ENCODE measurements at places on chromosomes 5 and 9.

GRCh38 chr5:165405340-165405739, 1899.9 kb downstream of the MAT2B start:
- no peak for DNase-seq

- DNase-seq = no peak
Measured at GRCh38 chr5:114053372-114053771, 308.5 kb upstream of the KCNN2 start.

DNA sequence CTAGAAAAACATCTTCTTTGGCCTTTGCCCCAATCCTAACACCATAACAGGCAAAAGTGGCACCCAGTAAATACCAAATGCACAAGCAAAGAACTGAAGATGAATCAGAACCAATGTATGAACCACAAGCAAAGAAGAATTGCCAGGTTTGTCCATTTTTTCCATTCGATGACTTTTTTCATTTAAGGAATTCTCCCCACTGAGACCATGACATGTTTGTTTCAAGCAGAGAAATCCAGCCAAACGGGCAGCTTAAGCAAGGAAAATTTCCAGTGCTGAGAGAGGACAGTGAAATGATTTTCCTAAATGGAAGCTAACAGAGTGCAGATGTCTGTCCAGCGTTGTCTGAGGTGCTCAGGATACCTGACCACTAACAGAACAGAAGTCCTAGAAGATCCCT, 203.7 kb downstream of the ADAMTS12 start:
- no peak for DNase-seq

DNA sequence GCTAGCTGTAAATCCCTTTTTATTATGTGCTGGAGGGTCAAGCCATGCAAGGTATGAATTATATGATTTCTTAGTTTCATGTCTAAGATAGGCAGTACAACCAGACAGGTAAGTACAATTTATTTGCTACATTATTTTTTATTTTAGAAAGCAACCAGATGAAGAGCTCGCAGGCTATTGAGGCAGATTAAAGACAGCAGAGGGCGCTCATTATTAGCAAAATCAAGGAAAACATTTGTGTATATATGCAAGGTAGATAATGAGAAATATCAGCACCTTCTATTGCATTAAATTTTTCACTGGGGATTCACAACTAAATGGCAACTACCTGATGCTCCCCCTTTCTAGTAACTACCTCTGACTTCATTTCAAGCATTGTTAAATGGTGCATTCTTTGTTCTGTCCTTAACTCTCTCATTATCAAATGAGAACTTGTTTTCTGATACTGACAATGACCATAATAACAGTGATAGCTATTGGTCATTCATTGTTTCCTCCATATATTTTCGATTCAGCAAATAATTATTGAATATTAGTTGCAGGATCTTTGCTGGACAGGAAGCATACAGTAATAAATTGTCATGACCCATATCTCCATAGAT, 8.6 kb downstream of the SCGB3A2 start:
- peak; percentile 32 for DNase-seq

DNA sequence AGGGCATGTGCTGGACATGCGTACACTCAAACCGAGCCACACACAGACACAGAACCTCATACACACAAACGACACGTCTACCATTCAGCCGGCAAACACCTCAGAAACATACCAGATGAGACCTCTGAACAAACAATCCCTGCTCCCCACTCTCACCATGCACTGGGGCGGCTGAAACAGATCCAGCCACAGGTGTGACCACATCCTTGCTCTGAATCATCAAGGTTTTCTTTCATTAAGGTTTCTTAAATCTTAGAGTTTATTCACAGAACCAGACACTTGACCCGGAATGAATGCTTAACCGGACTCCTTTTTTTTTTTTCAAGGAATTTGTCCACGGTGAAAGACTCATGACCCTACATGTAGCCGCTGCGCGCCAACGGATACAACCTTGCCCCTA, 26.2 kb downstream of the TERT start:
- DNase-seq = no peak

DNA sequence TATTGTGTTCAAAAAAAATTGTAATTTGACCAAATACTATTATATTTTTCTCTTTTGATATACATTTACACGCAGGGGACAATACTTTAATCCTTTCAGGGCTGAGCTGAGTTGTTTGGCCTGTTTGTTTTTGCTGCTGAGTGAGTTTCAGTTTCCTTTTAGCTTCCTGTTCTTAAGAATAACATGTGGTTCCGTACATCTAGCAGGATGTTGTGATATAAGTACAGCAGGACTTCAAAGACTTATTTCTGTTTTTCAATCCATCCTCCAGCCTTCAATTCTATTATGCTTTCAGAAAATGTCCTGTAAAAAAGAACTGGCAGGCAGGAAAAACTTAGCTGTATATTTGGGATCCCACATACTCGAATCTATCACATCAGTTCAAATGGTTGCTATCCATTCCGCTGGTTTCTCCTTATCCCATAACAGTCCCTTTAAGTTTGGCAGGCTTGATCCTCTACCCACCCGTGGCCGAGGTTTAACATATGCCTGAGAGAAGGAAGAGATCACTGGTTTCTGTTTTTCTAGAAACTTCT, 1037.3 kb upstream of the ACO1 start:
- DNase-seq = no peak

- no peak for DNase-seq
Measured at GRCh38 chr9:37283730-37284325, 138.7 kb upstream of the GRHPR start.

GRCh38 chr9:4287886-4288588, 11.8 kb downstream of the GLIS3 start:
- DNase-seq = no peak

GRCh38 chr9:113403646-113404045, 2.6 kb upstream of the ALAD start:
- no peak for DNase-seq

DNA sequence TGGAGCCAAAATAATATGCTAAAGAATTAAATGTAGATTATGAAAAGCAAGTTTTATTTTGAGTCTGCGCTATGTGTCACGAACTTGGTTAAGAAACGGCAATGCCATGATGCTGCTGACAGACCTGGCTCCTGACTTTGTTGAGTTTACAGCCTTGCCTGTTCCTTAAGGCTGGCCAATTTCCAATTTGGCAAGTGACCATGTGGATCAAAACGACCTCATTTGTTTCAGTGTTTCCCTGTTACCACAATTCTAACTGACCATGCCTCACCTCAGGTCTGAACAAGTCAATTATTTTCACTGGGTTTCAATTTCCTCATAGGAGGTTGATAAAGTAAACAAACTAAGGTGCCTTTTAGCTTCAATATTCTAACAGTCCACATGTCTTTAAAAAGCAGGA, 461.4 kb downstream of the ZNF608 start:
- no peak for DNase-seq

DNA sequence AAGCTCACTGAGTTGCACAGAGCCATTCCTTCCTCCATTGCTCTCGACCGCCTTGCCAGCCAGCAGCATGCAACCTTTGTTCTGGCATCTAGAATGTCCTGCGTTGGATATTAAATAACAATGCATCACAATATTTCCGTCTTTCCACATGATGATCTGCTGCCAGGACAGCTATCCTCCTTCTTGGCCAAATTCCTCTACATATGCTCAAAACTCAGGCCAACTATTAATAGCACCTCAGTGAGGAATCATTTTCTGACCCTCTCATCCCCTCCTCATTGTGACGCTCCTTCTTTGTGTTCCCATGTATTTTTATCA, 128.6 kb downstream of the MYO10 start:
- DNase-seq = no peak

Data from A549 (cell line).